Gastrocnemius medialis (tissue), 4 donors: ENCODE measurements at places on chromosomes 7 and 10. TPM values are rescaled to one million over a fixed set of nuclear protein-coding genes. Genes with fewer than 3 reads are reported as not detected.

Gene VSIR
- 20.7 TPM for total RNA-seq

Gene SORBS1
- total RNA-seq: 147 TPM

Gene ARL3
- 2.4 TPM for total RNA-seq

Gene SEMA3C
- total RNA-seq: 58.5 TPM

Gene SLC16A12
- total RNA-seq: 3.1 TPM

Gene DOCK1
- total RNA-seq: 5.0 TPM

Gene ARF5
- total RNA-seq: 148 TPM

Gene FGL2
- 1.7 TPM for total RNA-seq

Gene SPDYE11
- total RNA-seq: not detected

Gene MDFIC
- 10.2 TPM for total RNA-seq

Gene PKD2L1
- not detected for total RNA-seq

Gene THSD7A
- 0.75 TPM for total RNA-seq

Gene GPR15LG
- total RNA-seq: 0.92 TPM

Gene RP9
- total RNA-seq: 13.0 TPM

Gene CREM
- 30.8 TPM for total RNA-seq

Gene TET1
- 1.00 TPM for total RNA-seq

Gene DMTF1
- total RNA-seq: 11.9 TPM

Gene NANOS1
- total RNA-seq: 21.4 TPM

Gene CHCHD2
- total RNA-seq: 822 TPM

Gene CDK1
- not detected for total RNA-seq

Gene RBP4
- 7.9 TPM for total RNA-seq

Gene LRRC61
- total RNA-seq: 6.8 TPM

Gene ACHE
- 6.5 TPM for total RNA-seq

Gene UNC5B
- 0.65 TPM for total RNA-seq

Gene SVOPL
- not detected for total RNA-seq

Gene VSTM2A
- total RNA-seq: not detected

Gene CAMK2B
- total RNA-seq: 49.6 TPM

Gene TMEM196
- total RNA-seq: not detected

Gene CTAGE8
- total RNA-seq: 0.10 TPM

Gene ORAI2
- total RNA-seq: 1.8 TPM

Gene CCL24
- total RNA-seq: not detected

Gene CYP2C18
- 0.33 TPM for total RNA-seq

Gene NODAL
- not detected for total RNA-seq
